ENCODE measurements at places on chromosomes 5 and 9.

GRCh38 chr5:137753691-137754187, 424 bp downstream of the HNRNPA0 start:
- no peak for DNase-seq

DNA sequence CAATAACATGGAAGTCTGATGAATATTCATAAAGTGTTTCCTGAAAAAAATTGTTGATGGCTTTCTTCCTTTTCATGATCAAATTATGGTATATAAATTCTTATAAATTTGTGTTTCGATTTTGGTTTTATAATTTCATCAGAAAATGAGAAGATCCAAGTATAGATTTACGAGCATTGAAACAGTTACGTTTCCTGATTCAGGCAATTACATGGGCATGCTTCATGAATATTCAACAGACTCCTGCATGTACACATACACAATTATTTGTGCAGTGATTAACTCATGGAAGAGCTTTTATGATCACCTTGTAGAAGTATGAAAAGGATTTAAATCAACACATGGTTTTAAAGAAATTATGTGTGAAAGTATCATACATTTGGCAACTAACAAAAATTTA, 136.7 kb downstream of the MPDZ start:
- DNase-seq: no peak

GRCh38 chr9:116232424-116233159, 79.0 kb downstream of the PAPPA start:
- DNase-seq: no peak

GRCh38 chr9:71602652-71603051, 165.7 kb downstream of the CEMIP2 start:
- DNase-seq: no peak

All from brain (organoid and tissue), 16 donors.